Testis (tissue), 5 donors: ENCODE measurements at places on chromosomes 16 and 17. TPM values are rescaled to one million over a fixed set of nuclear protein-coding genes. Genes with fewer than 3 reads are reported as not detected.

GRCh38 chr17:2158396-2158780 is 103.5 kb downstream of the HIC1 start:
- no peak for DNase-seq

DNA sequence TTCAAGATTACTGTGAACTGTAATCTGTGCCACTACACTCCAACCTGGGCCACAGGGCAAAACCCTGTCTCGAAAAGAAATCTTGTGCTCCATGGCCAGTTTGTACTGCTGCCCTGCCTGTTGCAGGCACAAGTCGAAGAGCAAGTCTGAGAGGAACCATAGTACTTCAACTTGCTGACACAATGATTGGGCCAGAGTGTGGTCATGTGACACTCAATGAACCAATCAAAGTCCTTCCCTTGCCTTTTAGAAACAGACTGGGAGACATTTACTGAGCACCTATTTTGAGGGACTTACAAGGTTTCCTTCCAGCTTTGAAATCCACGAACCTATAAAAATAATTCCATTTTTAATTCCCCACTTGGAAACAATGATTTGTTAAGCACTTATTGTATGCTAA is 39.8 kb upstream of the TMC5 start:
- DNase-seq = peak; percentile 18

DNA sequence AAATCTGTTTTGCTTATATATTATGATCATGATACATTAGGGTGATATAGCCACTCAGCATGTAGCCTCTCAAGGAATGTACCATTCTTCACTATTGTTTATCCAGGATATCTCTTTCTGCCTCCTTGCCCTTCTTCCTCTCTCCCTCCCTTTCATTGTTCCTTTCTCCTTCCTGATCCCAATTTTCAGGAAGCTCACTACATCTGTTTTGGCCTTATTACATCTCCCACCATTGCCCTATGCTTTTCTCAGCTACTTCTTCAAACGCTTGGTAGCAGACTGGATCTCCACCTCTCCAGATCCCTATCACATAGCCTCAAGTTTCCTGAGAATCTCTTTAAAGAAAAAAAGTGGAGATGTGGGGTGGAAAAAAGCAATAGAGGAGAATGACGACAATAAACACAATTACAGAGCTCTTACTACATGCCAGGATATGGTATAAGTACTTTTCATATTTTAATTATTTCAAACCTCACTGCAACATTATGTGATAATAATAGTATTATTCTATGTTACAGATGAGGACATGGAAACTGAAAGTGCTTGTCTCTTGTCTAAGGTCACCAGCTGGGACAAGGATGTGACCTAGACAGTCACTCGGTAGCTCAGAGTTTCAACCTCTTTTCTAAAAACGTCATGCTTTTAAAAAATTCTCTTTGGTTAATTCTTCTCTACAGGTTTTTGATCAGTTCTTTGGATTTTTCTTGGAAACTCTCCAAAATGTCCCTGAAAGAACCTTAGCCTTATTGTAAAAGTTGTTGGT is 959.1 kb downstream of the CDH11 start:
- DNase-seq = no peak

- no peak for DNase-seq
Observed at GRCh38 chr16:20372701-20373100, 20.2 kb upstream of the UMOD start.

The STAT5A gene
- 13.7 TPM for polyA plus RNA-seq

The TPPP3 gene
- 67.6 TPM for polyA plus RNA-seq

- no peak for DNase-seq
Observed at GRCh38 chr17:73170324-73170723, 5.5 kb downstream of the SSTR2 start.

- no peak for DNase-seq
Observed at GRCh38 chr16:79009896-79010295, 590.6 kb downstream of the MAF start.

- peak; percentile 63 for DNase-seq
Observed at GRCh38 chr16:67528222-67528869, at the start of gene RIPOR1. RIPOR1 (plus strand) TSS chr16:67528829; CDS start chr16:67538447, 9,618 bp downstream.

DNA sequence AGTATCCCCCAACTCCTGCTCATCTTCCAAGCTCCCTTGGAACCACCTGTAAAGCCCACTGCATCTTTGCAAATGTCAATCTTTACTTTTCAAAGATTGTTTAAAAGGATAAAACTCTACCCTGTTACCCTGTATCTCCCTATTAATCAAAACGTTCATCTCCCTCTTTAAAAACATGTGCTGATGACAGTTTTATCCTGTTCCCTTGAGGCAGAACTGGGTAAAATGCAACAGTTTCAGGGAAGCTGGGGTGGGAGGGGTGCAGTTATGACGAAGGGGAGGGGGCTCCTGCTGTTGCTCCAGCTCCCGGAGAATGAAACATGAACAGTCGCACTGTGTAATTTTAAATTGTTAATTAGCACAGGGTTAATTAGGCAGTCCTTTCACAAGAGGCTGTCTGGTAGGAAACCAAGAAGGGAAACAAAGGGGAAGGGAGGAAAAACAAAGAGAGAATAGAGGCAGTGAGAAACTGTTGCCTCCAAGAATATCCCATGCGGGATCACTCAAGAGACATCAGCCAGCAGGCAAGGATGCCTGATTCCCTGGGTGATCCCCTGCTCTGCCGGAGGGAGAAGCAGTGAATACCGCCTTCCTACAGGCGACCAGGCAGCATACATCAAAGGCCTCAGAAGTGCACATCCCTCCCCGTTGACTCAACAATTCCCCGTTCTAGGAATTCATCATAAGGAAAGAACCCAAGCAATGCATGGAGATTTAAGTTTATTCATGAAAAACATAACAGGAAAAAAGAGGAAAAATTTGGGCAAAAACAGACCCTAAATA is 84.2 kb downstream of the ZFHX3 start:
- DNase-seq = no peak

- no peak for DNase-seq
Observed at GRCh38 chr17:33342025-33342424, 48.9 kb upstream of the ASIC2 start.

DNA sequence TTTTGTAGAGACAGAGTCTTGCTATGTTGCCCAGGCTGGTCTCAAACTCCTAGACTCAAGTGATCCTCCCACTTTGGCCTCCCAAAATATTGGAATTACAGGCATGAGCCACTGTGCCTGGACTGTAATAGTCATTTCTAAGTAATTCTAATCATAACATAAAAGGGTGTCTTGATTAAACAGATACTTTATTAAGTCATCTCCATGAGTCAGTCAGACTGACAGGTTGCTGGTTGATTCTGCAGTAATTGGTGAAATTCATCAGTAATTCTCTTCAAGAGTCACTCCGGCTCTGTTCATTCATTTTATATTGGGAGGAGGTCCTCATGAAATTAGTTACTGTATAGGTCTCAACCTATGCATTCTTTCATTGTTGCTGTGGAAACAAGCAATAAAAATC is 85.6 kb downstream of the SPECC1 start:
- no peak for DNase-seq

The ABAT gene
- 25.3 TPM for polyA plus RNA-seq

The HOXB9 gene
- polyA plus RNA-seq = 0.76 TPM
